PC-9 (cell line): ENCODE measurements at places on chromosomes 6 and 20. TPM values are rescaled to one million over a fixed set of nuclear protein-coding genes. Genes with fewer than 3 reads are reported as not detected.
A peak's percentile ranks its signal among the peaks of the same experiment; 100 is the strongest.

DNA sequence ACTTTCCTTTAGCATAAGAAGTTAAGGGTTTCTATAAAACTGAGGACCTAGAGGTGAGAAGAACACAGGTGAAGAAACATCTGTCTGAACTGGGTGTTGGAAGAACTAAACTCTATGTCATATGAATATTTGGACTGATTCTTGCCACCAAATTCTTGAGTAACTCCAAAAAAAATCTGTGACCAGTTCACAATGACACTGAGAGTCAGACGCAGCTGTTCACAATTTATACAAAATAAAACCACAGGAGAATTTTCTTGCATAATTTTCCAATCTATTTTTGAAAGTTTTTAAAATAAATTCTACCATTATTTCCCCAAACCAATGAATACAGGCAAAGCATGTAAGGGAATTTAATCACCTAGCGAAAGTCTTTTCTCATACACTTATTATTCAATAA is 148.1 kb upstream of the TCF21 start:
- no peak for DNase-seq

Gene RFX6
- not detected in 2 replicates for total RNA-seq

Gene MEI4
- not detected in 2 replicates for total RNA-seq

DNA sequence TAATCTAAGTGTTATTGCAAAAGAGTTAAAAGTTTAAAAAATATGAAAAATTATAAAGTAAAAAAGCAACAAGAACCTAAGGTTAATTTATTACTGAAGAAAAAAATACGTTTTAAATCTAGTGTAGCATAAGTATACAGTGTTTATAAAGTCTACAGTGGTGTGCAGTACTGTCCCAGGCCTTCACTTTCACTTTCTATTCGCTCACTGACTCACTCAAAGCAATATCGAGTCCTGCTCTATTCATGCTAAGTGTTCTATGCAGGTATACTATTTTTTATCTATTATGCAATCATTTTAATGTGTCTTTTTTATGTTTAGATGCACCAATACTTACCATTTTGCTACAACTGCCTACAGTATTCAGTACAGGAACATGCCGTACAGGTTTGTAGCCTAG is 113.0 kb downstream of the MANEA start:
- no peak for DNase-seq

DNA sequence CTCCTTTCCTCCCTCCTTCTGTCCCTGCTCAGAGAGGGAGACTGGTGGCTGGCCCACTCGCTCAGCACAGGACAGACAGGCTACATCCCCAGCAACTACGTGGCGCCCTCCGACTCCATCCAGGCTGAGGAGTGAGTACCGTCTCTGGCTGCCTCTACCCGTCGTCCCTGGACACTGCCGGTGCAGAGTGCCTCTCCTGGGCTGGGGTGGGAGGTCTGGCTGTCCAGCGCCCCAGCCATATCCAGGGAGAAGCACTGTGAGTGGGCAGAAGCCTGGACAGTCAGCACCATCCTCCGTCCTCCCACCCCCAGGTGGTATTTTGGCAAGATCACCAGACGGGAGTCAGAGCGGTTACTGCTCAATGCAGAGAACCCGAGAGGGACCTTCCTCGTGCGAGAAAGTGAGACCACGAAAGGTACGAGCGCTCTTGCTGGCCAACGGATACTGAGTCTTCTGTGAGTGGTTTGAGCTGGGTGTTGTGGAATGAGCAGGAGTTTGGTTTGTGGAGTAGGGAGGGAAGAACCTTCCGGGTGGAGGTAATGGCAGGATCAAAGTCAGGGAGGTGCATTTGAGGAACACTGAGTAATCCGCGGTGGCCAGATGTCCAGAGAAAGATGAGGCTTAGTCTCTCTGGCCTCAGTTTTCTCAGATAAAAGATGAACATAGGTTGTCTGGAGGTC is 48.1 kb downstream of the SRC start:
- DNase-seq, result no peak

- DNase-seq, result no peak
Measured at GRCh38 chr6:70706491-70707123, 38.9 kb downstream of the SMAP1 start.

Gene FLRT3
- total RNA-seq, result 0.70 and 0.95 TPM in 2 replicates

DNA sequence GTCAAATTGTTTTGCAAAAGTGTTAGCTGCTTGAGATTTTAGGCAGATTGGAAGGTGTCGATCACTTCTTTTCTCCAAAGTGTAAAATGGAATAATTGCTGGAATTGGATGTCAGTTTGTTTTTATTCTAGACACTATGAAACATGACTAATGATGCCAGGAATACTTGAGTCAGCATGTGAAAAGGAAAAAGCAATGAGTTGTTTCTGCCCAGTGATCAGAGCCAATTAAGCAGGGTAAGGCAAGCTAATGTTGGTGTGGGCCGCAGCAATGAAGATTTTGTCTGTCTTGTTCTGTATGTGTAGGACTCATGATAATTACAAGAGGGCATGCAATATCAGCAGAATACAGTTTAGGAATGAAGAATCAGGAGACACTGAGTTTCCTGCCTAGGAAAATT is 110.3 kb downstream of the CARMIL1 start:
- DNase-seq, result no peak

DNA sequence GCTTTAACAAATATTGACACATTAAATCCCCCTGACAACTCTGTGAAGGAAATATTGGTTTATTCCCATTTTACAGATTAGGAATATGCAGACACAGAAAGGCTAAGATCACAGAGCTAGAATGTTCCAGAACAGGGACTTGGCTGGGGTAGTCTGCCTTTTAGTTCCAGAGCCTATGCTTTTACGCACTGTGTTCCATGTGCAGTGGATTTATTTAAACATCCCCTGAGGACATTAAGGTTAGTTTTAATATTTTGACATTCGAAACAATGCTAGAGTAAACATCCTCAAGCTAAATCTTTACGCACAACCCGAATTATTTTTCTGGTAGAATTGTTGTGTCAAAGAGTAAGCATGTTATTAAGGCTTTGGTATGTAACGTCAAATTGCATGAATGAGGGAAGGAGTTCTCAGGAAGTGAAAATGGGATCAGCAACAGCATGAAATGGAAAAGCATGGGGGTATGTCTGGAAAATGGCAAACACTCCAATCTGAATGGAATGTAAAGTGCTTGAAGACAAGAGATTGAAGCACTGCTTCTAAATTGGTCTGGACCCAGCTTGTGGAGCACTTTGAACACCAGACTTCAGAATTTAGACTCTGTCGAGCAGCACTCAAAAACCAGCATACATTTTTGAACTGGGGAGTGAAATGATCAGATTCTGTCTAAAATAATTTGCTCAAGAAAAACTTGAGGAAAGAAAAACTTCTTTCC is 429.9 kb downstream of the CD83 start:
- DNase-seq, result no peak

- DNase-seq, result no peak
Measured at GRCh38 chr6:7684843-7685242, 41.1 kb upstream of the BMP6 start.

GRCh38 chr6:111775145-111775922 is 97.9 kb downstream of the FYN start:
- peak; percentile 25 for DNase-seq

- no peak for DNase-seq
Measured at GRCh38 chr6:16840725-16841124, 79.5 kb upstream of the ATXN1 start.

DNA sequence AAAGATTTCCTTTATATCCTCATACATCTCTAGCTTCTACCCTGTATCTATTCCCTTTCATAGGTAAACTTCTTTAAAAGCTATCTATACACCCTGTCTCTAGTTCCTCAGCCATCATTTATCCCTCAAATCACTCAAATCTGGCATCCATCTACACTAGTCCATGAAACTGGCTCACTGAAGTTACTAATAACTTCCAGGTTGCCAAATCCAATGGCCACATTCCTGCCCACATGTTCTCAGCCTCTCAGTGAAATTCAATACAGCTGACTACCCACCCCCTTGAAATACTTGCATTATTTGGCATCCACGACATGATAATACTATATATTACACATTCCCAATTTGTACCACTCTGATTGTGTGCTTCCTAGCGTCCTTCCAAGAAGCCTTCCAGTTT is 8.7 kb downstream of the REPS1 start:
- no peak for DNase-seq

Gene SLC22A23
- total RNA-seq, result 13.5 and 16.3 TPM in 2 replicates
